ENCODE measurements at places on chromosomes 5 and 9.

- DNase-seq, result no peak
These were observed 193.4 kb upstream of the NR4A3 start for GRCh38 chr9:99628285-99628684.

GRCh38 chr5:75342836-75343235 lies 5.8 kb downstream of the HMGCR start:
- no peak for DNase-seq

DNA sequence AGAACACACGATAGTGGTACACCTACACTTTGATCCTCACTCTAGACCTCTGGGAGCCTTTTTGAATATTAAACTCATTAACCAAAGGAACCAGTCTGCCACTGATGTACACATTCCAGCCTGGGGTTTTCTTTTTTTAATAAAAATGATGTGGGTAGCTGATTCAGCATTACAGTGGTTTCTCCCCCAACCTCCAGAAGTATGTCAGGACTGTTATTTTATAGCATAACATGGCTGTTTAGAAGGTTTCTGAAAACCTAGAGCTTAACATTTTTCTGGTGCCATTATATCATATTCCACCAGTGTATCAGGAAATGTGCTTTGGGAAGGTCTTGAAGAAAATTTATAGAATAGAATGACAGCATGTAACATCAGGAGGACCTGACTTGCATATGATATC lies 540.9 kb upstream of the WWC1 start:
- DNase-seq, result no peak

DNA sequence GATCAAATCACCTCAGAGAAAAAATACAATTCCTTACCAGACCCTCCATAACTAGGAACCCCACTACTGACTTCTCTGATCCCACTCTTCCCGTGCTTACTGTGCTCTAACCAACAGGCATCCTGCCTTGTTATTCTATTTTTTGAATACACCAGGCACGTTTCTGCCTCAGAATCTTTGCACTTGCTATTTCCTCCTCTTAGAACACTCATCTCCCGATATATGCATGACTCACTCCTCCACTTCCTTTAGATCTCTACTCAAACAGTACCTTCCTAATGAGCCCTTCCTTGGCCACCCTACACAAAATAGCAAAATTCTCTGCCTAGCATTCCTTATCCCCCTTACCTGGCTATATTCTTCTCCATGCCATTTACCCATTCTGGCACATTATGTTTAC lies 43.9 kb downstream of the MAPKAP1 start:
- DNase-seq, result no peak

- no peak for DNase-seq
These were observed 7.8 kb downstream of the PDE8B start for GRCh38 chr5:77218263-77218662.

- no peak for DNase-seq
These were observed 333.5 kb upstream of the ACTBL2 start for GRCh38 chr5:57816108-57816507.

DNA sequence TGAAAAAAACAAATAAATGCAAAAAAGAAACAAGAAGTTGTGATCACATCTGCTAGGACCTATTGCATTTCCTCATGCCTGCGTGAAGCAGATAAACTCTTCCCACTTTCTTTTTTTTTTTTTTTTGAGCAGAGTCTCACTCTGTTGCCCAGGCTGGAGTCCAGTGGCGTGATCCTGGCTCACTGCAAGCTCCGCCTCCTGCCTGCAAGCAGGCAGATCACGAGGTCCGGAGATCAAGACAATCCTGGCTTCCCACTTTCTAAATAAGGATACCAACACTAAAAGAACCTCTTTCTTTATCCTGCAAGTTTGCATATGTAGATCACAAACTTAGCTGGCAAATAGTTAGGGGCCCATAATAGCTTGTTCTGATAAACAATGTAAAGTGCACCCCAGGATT lies 128.6 kb downstream of the ASTN2 start:
- DNase-seq, result no peak

GRCh38 chr5:177130211-177131018 lies 3.2 kb upstream of the NSD1 start:
- no peak for DNase-seq

DNA sequence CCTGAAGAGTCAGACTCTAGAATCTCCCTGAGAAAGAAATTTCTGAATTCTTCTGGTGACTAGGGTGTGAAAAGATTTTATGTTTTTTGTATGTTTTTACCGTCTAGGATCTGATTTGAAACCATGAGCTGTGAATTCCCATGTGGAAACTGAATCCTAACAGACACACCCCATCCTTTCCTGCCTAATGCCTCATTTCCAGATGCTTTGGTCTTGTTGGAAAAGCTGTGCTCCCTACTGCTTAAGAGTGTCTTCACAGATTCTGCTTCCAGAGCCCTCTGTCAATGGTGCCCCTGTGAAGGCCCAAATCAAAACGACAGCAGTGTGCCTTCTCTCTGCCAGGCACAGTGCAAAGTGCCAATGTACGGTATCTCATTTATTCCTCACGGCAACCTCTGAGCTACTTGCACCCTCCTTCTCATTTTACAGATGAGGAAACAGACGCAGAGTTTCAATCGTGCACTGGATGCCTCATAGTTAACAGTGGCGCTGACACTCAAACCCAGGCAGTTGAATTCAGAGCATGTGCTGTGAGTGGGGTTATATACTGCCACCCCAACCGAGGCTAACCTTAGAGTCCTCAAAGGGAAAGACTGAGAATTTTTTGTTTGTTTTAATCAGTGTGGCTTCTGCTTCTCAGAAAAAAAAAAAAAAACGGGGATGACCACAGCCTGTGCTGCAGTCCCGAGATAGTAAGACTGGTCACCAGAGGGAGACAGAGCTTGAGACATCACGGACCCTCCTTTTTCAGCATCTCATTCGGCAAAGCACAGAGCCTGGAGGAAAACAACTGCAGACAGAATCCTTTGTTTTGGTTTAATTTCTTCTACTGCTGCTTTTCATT lies 188.4 kb downstream of the SNCAIP start:
- DNase-seq, result no peak

DNA sequence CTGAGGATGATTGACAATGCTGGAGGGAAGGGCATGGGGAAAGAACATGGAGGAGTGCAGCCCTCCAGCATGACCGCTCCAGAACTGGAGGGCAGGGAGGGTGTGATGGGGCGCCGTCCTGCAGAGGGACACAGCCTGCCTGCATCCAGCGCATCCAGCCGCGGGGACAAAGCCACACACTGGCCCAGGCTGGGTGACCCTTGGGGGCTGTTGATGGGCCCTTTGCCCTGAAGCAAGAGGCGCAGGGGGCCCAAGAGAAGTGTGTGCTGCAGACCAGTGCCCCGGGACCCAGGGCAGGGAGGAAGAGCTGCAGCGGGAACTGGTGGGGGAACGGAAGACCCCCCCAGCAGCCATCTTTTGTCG lies 169.8 kb upstream of the PPP1R26 start:
- DNase-seq, result no peak

DNA sequence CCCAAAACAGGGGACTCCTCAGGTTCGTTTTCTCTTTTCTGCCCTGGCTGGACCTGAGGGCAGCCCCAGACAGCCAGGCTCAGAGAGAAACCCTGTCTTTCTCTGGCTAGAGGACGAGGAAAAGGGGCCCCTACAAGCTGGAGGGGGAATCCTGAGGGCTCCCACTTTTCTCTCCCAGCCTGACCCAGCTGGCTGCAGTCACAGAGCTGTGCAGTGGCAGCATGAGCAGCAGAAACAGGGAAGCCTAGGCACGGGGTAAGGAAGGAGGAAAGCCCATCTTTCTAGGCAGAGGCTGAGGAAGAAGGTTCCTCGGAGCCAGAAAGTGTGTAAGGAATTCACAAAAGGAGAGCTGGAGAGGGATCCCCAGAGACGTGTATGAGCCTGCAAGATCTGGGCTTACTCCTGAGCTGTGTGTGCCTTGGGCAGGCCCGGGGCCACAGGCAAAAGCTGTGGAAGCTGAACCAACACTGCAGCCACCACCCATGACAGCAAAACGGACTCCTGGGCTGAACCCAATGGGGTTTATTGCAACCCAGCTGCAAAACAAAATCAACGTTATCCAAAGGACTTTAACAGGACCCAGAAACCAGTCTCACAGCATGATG lies 16.2 kb downstream of the CAMSAP1 start:
- DNase-seq, result no peak

- DNase-seq, result no peak
These were observed 49.9 kb upstream of the DPYSL3 start for GRCh38 chr5:147559749-147560148.

DNA sequence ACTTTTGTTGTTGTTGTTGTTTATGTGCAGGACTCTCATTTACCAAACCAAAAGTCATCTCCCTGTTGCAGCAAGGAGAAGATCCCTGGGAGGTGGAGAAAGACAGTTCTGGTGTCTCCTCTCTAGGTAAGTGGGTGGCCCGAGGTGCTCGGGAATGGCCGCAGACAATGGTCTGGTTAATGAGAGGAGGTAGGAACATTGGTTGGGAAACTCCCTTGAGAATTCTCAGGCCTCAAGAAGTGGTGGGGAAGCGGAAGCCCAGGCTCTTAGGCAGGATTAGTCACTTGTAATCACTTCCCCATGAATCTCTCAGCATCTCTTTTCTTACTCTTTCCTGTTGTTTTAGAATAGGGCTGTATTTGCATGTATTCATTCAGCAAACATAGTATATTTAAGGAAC lies 7.2 kb downstream of the ZNF354B start:
- no peak for DNase-seq

GRCh38 chr9:120928015-120928482 lies 1.5 kb upstream of the TRAF1 start:
- peak; percentile 55 for DNase-seq

DNA sequence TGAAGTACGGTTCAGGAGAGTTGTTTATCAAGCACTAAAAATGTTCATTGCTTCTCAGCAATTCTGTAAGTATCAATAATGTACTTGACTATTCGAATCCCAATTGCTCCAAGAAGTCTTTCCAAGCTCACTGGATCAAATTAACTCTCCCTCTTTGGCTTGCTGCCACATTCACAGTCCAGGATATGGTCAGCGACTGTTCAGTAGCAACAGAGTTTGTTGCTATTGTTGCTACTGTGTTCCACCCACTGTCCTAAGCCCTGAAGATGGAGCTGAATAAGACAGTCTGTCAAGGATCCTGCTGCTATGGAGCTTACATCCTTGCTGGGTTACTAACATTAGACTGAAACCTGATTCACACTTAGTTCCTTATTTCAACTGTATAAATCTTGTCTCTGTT lies 110.8 kb downstream of the FGF10 start:
- no peak for DNase-seq

DNA sequence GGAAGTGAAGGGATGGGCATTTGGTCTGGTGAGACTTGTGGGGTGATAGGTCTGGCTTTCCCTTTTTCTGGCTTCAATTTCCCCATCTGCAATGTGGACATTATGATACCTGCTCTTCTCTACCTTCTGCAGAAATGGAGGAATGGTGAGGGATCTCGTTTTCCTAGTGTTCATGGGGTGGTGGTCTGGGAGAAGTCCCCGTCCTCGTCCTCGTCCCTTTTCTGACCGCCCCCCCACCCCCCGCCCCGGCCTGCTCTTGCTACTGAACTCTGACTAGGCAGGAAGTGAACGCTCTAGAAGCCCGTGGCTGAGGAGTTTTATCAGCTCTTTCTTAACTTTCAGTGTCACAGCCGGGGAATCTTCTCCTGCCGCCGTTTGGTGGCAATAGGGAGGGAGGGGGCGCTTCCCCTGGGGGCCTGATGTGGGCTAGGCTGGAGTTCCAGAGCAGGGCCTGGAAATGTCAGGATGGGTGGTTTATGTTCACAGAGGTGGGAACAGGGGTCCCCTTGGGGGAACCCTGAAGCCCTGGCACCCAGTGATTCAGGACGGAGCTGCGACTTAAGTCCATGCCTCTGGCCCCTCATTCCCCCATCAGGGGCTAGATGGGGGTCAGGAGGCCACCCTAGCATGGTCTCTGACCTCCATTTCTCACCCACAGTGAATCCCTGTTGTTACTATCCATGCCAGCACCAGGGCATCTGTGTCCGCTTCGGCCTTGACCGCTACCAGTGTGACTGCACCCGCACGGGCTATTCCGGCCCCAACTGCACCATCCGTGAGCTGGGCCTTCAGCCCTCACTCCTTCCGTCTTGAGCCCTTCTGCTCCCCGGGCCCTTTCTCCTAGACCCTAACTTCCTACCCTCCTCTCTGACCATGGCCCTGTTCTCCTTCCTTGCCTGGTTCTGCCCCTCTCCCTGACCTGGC lies 6.7 kb downstream of the PTGS1 start:
- no peak for DNase-seq

- no peak for DNase-seq
These were observed 91.0 kb downstream of the MRPL36 start for GRCh38 chr5:1708592-1709141.

DNA sequence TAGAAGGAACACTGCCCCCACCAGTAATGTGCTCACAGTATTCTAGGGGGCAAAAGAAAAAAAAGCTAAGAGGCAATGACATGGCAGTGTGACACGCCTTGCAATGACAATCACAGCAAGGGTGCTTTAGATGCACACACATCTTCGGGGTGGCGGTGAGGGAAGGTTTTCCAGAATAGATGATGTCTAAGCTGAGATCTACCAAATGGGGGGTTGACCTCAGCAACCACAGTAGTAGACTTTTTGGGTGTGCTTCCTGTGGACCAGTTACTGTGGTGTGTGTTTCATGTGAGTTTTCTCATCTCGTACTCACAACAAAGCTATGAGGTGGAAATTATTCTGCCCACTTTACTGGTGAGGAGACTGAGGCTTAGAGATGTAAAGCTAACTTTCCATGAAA lies 10.2 kb upstream of the IL12B start:
- no peak for DNase-seq

DNA sequence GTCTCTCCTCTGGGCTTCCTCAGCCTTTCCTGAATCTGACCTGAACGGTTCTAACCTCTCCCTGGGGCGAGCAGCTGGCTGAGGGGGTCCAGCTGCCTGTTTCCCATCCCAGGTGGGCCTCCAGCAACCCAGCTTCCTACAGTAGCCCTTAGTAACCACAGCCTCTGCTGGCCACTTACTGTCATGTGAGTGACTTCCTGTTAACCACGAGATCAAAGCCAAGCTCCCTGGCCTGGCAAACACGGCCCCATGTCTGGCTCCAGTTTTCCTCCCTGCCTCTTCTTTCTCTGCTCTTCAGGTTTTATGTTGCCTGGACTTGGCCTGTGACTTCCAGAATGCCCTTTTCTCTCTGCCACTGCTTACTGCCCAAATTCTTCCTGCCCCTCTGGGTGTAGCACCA lies 47.2 kb upstream of the DAB2IP start:
- DNase-seq, result no peak

GRCh38 chr9:92405818-92406217 lies 1.4 kb upstream of the OGN start:
- no peak for DNase-seq

- no peak for DNase-seq
These were observed 1.3 kb upstream of the ITGA2 start for GRCh38 chr5:52987711-52988331.

DNA sequence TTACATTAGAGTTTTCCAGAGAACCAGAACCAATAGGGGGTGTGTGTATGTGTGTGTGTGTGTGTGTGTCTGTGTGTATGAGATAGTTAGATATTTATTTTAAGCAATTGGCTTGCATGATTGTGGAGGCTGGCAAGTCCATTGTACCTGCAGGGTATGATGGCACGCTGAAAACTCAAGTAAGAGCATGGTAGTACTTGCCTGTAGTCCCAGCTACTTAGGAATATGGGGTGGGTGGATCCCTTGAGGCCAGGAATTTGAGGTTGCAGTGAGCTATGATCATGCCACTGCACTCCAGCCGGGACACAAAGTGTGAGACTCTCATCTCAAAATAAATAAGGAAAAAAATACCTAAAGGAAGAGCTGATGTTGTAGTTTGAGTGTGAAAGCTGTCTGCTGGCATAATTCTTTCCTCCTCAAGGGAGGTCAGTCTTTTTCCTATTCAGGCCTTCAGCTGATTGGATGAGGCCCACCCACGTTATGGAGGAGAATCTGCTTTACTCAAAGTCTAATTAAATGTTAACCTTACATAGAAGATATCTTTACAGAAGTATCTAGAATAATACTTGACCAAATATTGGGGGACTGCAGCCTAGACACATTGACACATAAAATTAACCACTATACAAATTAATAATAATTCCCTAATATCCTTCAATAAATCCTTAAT lies 107.6 kb downstream of the FGF1 start:
- no peak for DNase-seq

Data from effector memory CD4-positive, alpha-beta T cell (primary cell).